ENCODE measurements at places on chromosomes 4 and X.

GRCh38 chr4:55258152-55258865 is 87.7 kb upstream of the SRD5A3 start:
- DNase-seq, result peak; percentile 25

DNA sequence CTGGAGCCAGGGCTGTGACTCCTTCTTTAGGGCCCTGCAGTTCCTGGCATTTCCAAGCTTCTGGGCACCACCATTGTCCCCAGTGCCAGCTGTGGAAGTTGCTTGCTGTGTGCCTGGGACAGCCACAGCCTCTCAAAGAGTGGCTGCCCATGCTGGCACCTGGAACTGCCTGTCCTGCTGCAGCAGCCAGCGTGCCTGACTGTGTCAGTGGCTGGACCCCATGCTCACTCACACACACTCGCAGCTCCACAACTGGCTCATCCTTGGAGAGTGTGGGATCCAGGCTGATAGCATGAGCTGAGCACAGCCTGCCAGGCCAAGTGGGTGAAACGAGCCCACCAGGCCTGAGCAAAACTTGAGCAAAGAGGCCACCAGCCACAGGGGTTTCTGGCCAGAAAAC is 1107.6 kb downstream of the C4orf33 start:
- no peak for DNase-seq

DNA sequence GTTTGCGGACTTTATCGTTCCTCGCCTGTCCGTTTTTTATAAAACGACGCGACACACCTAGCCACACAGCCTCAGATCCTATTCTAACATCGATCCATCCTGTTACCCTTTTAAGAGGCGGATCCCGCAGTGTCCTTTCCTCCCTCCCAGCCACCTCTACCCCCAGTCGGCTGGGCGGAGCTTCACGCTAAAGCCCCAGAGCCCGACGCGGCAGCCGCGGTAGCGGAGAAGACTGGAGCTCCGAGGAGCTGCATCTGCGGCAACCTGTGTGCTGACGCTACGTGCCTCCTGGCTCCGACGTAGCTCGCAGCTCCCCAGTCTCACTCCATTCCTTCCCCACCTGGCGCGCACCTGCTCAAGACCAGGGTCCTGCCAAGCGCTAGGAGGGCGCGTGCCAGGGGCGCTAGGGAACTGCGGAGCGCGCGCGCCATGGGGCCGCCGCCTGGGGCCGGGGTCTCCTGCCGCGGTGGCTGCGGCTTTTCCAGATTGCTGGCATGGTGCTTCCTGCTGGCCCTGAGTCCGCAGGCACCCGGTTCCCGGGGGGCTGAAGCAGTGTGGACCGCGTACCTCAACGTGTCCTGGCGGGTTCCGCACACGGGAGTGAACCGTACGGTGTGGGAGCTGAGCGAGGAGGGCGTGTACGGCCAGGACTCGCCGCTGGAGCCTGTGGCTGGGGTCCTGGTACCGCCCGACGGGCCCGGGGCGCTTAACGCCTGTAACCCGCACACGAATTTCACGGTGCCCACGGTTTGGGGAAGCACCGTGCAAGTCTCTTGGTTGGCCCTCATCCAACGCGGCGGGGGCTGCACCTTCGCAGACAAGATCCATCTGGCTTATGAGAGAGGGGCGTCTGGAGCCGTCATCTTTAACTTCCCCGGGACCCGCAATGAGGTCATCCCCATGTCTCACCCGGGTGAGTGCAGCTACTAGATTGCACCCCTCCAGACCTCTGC is at the start of gene RNF128:
Gene RNF128, plus strand, starts transcription at position 217 of the 953 bp plus-strand sequence. Its CDS starts 213 bp downstream, at position 430.
- DNase-seq, result peak; percentile 3

DNA sequence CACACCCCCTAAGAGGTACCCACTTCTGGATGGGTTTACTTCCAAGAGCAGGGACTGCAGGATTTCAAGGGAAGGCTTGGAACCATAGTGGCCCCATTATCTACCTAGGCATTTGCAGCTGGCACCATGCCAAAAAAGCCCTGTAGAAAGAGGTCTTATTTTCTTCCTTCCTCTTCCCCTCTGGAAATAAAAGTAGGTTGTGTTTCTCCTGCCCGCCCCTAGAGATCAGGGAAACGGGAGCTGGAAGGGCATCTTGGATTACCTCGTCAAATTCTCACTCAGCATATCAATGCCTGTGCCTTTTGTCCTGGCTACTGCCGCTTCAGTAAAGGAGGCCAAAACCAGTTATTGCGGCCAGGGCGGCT is 1.6 kb downstream of the SCD5 start:
- no peak for DNase-seq

DNA sequence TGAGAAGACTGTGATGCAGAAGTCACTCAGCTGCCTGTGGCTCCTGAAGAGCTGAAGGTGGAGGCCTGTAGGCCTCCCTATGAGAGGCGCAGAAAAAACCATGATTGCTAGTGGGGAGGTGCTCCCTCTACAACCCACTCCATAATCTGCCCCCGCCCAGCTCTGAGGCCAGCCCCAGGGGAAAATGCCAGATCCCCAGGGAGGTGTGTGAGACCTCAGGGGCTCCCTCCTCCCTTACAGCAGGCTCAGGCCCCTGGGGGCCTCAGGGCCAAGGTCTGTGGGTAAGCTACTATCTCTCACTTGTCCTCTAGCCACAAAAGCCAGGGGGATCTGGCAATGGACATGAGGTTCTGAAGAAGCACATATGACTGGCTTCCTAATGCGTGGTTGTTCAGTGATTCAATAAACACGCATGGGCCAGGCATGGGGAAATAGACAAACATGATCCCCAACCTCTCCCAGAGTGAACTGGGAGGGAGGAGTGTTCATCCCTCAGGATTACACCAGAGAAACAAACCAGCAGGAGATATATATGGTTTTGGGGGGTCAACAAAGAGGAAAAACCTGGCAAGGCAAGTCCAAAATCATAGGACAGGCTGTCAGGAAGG is 51.0 kb upstream of the MTM1 start:
- DNase-seq, result no peak
